ENCODE measurements at places on chromosomes 6 and 20. TPM values are rescaled to one million over a fixed set of nuclear protein-coding genes. Genes with fewer than 3 reads are reported as not detected.

The SMAP1 gene
- 15.9 TPM for total RNA-seq

The SCGN gene
- total RNA-seq: not detected

The KIF3B gene
- total RNA-seq: 30.7 TPM

The MTFR2 gene
- total RNA-seq: 8.1 TPM

The CAGE1 gene
- total RNA-seq: 0.11 TPM

The RAET1L gene
- total RNA-seq: not detected

The TPD52L1 gene
- total RNA-seq: 13.7 TPM

The LRRC73 gene
- 0.62 TPM for total RNA-seq

The ACSS1 gene
- total RNA-seq: 6.6 TPM

The EYA4 gene
- 14.5 TPM for total RNA-seq

The ZNF831 gene
- total RNA-seq: not detected

The SENP6 gene
- total RNA-seq: 88.5 TPM
